ENCODE measurements at places on chromosomes 7 and 10.

DNA sequence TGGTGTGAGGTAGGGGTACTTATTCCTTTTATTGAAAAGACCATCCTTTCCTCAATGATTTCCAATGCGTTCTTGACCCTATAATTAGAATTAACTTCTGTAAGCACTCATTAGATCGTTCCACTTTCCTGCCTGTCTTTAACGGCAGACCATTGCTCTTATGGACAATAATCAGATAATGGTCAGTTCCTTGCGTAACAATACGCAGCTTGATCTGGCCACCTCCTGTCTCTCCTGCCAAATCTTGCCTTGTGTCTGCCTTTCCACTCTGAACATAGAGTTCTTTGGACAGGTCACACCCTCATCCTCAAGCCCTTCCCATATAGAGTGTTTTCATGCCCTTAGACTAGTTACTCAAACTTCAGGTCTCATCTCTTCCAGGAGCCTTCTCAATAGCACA is 2.4 kb upstream of the WIPI2 start:
- DNase-seq: no peak

- DNase-seq: no peak
Observed at GRCh38 chr7:34070511-34071323, 165.4 kb downstream of the BMPER start.

DNA sequence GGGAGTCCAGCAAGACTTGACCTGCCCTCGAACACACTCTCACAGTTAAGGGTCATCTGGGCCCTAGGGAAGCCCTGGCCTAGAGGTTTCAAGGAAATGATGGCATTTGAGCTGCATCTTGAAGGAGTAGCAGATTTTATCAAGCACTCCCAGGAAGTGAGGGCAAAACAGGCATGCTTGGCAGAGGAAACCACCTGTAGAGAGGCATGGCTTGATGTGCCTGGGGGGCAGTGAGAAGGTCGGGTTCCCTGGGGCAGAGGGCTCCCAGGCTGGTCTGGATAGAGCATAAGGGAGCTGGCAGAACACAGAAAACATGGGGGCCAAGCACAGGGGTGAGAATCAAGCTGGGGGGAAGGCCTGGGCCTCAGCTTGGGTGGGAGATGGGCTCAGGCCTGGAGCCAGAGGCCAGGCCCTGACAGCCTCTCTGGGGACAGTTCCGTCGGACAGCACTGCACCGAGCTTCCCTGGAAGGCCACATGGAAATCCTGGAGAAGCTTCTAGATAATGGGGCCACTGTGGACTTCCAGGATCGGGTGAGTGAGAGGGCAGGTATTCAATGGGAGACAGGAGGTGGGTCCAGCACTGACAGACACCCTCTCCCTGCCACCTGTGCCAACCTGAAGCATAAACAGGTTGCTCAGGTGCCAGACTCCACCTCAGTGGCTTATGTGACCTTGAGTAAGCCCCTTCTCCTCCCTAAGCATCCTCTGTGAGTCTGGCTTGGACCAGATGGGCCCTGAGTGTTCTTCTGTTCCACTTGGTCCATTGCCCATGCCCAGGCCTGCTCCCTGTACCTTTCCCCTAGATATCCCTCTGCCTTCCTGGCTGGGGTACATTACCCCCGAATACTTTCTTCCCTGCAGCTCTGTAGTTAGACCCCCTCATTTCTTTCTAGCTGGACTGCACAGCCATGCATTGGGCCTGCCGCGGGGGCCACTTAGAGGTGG is 3.5 kb upstream of the HOGA1 start:
- DNase-seq: no peak

DNA sequence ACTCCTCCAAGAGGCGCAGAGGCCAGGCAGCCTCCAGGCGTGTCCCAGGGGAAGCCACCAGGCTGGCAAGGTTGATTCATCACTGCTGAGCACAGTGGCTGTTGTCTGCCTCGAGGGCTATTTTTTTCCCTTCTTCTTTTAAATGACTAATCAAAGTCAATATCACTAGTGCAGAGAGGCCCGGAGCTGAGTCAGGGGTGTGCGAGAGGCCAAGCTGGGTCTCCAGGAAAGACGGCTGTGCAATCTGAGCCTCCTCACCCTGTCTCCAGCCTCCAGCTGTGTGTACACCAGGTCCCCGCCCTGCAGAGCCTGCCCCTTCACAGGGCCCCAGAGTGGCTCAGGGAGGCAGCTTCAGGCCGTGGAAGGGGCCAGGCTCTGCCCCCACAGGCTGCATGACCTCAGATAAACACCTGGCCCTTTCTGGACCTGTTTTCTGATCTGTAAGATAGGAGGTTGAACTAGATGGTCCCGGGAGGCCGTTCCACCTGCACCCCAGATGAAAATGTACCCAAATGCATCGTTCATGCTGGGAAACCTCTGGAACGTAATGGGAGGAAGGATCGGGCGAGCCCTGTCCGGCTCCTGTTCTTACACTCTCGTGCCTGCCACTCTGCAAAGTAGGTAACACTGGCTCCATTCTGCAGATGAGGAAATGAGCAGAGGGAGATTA is 3.7 kb downstream of the STX1A start:
- DNase-seq: no peak

GRCh38 chr7:106075937-106076336 is 36.2 kb downstream of the SYPL1 start:
- no peak for DNase-seq

DNA sequence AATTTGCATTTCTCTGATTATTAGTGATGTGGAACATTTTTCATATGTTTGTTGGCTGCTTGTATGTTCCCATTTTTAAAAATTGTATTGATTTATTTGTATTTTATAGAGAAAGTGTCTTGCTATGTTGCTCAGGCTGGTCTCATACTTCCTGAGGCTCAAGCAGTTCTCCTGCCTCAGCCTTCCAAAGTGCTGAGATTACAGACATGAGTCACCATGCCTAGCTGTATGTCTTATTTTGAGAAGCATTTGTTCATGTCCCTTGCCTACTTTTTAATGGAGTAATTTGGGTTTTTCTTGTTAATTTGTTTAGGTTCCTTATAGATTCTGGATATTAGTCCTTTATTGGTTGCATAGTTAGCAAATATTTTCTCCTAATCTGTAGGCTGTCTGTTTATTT is 214.2 kb upstream of the KAT6B start:
- no peak for DNase-seq

- DNase-seq: peak; percentile 58
Observed at GRCh38 chr10:69318867-69319727, 40.8 kb downstream of the HK1 start.

- DNase-seq: no peak
Observed at GRCh38 chr7:73308074-73308664, 457 bp downstream of the NSUN5 start.

- no peak for DNase-seq
Observed at GRCh38 chr7:21086688-21087087, 300.0 kb upstream of the SP8 start.

DNA sequence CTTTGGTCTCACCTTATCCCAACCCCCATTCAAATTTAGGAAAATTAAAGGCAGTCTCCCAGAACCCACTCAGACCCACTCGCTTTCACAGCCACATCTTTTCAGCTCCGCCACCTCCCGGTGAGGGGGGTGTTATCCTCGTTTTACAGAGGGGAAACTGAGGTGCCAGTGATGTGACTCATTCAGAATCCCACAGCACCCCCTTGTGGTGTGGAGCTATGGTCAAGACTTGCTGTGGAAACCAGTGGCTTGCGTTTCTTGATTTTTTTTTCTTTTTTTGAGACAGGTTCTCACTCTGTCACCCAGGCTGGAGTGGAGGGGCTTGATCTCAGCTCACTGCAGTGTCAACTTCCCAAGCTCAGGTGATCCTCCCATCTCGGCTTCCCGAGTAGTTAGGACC is 27.6 kb downstream of the SLC35G1 start:
- no peak for DNase-seq

GRCh38 chr10:103445767-103446567 is 6.2 kb downstream of the CALHM2 start:
- no peak for DNase-seq

GRCh38 chr10:63265683-63266235 is 132.6 kb downstream of the NRBF2 start:
- DNase-seq: no peak

DNA sequence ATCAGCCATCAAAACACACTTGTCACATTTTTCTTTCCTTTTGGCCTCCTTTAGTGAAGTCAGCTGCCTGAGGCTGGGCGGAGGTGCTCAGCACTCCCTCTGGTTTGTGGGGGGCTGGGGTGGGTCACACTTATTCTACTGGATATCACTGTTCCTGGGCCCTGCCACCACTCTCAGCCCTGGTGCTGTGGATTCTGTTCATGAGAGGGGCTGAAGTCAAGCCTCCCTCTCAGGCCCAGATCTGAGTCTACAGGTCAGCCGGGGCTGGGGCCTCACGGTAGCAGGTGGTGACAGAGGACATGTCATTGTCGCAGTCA is 180.8 kb upstream of the TNS3 start:
- DNase-seq: no peak

GRCh38 chr7:80183900-80184685 is 49.5 kb downstream of the GNAI1 start:
- DNase-seq: no peak

GRCh38 chr10:129833468-129833950 is 130.6 kb downstream of the EBF3 start:
- DNase-seq: no peak

DNA sequence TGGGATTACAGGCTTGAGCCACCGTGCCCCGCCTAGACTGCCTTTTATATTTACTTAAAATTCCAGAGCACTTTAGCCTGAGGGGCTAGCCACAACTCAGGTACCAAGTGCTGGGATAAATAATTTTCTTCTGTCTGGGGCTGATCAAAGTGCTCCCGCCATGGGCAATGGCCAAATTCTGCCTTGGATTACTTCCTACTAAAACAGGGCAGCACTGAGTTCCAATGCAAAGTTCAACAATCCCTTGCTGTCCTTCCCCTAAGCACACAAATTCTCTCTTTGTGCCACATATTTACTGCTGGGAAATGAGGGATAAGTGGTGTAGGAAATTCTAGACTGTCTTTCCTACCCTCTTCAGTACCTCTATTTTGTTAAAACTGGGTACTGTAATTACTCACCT is 34.4 kb upstream of the ZNF92 start:
- DNase-seq: no peak

DNA sequence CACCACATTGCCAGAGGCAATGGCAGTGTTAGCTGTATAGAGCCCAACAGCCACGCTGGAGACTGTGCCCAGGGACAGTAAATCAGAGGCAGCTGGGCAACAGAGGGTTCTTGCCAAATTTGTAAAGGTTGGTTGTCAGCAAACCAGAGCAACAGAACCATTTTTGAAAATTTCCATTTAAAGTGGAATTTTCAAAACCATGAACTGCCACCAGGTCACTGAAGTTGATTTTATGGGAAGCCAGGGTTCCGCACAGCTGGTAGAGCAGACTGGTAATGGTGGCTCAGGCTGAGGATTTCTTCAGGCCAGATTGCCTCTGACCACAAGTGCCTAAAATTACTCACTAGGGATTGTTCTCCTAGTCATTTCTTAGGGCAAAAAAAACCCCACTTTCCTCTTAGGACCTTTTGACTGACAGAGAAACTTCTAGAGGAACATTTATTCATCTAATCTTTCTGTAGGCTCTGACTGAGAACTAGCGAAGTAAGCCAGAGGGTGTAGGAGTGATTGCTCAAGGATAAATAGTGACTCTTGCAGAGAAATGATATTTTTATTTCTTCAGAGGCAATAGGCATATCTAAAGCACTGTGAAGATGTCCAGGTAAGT is 342.4 kb downstream of the BBS9 start:
- DNase-seq: no peak

- no peak for DNase-seq
Observed at GRCh38 chr10:101827919-101828600, 9.8 kb upstream of the OGA start.

DNA sequence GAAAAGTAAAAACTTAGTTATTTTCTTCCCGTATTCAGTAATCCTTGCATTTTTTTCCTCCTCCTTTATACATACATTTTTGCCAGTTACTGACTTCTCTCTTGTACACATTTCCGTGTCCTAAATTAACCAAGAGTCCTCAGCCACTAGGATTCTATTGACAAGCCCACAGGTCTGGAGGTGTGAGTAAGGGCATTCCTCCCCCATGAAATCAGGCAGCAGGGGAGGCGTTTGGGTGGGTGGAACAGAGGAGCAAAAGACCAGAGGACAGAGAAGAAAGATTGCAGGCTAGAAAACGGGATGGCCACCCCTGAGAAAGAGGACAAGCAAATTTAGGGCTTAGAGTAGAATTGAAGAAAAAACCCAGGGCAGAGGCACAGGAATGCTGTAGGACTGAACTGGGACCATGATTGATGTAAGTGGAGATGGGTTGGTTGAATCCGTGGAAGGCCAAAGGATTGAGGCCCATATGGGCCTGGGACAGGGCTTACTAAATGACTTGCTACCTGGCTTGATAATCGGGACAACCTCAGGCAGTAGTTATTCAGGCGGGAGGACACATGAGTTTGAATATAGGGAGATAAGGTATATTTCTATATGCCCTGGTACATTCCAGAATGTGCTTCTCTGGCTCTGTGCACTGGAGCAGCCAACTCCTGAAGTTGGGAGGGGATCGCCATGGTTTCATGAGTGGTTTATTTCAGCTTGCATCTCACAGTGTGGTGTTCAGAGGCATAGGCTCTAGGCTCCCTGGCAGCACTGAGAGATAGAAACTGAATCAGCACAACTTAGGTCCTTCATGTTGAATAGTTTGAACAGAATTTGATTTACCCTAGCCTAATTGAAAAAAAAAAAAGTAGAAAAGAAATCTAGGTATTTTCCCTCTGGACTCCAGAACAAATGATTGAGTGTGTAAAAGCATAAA is 28.0 kb downstream of the IKZF1 start:
- no peak for DNase-seq

DNA sequence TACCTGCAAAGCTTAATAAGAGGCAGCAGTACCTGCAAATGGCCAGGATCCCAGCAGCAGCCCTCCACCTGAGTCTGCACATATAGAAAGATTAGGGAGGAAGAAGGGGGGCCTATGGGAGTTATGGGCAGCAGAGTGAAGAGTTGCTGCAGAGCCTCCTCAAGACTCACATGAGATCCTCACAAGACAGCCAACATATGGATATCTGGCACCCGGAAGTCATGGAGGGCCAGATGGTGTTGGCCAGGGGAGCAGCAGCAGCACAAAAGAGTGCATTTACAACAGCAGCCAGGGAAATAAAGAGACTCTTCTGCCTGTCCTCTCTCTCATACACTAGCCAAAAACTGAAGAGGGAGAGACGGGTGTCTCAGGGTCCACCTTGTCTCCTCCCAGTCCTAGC is 4.0 kb upstream of the TAS2R40 start:
- no peak for DNase-seq

- DNase-seq: no peak
Observed at GRCh38 chr10:44379907-44380306, 5.0 kb downstream of the CXCL12 start.

DNA sequence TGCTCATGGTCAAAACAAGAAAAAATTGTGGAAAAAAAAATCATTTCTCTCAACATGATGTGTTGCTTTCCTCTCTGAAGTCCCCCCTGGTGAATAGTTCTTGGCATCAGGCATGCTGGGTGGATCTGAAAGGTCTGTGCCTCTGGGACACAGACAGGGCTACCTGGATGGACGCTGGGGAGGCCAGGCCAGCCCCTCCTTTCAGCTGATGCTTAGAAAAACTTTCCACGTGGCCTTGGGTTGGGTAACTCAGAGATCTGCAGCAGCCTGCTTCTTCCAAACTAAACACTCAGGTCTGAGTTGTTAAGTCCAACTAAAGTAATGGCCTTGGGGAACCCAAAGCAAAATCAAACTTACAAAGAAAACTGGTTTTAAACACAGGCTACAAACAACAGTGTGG is 113.0 kb downstream of the CCDC3 start:
- DNase-seq: no peak

Data from stimulated activated CD8-positive, alpha-beta memory T cell treated with anti-CD3 and anti-CD28 coated beads, Interleukin-2, amount 100 ng/mL, for 1 hour (primary cell).